G401 (cell line): ENCODE measurements at places on chromosomes 1 and 21.

DNA sequence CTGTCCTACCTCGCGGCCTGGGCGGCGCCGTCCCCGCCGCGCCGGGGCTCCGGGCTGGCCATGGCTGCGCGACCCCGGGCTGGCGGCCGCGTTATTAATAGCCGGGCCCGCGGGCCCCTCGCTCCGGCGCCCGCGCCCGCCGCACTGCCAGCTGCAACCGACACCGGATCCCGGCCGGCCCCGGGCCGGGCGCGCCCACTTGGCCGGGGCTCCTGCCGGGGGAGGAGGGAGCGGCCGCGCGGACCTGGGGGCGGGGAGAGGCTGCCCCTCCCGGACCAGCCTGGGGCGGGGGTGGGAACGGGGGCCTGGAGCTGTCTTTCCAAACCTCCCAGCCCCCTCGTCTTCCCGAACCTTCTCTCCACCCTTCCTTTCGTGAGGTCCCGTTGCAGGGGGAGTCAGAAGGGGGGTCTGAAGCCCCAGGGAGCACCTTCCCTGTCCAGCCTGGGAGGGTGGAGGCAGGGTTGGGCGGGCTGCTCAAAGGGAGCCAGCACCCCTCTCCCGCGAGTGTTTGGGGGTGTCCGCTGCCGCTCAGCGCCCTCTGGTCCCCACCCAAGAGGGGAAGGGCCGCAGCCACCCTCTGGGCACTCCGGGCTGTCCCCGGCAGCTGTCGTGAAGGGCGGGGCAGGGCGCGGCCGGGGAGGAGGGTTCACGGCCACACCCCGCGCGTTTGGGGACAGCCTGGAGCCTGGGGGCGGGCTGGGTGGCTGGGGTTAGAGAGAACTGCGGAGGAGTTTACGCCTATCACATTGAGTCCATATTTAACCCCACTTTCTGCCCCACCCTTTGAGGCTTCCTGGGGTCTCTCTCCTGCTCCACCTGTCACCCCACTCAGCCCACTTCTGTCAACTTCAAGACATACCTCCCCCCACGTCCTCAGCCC is at the start of gene SYNC:
SYNC (minus strand) TSS at position 172 of the 880 bp plus-strand sequence; CDS start at position 62, 110 bp downstream.
- no peak for DNase-seq

GRCh38 chr1:155967341-155968050 is 10.9 kb downstream of the ARHGEF2 start:
- DNase-seq = peak; percentile 62

DNA sequence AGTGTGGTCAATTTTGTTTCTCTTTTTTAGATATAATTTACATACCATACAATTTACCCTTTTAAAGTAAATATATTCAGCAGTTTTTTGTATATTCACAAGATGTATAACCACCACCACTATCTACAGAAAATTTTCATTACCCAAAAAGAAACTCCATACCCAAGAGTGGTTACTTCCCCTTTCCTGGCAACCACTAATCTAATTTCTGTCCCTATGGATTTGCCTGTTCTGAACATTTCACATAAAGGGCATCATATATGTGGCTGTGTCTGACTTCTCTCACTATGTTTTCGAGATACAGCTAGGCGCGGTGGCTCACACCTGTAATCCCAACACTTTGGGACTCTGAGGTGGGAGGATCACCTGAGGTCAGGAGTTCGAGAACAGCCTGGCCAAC is 13.6 kb downstream of the PACC1 start:
- DNase-seq = no peak

DNA sequence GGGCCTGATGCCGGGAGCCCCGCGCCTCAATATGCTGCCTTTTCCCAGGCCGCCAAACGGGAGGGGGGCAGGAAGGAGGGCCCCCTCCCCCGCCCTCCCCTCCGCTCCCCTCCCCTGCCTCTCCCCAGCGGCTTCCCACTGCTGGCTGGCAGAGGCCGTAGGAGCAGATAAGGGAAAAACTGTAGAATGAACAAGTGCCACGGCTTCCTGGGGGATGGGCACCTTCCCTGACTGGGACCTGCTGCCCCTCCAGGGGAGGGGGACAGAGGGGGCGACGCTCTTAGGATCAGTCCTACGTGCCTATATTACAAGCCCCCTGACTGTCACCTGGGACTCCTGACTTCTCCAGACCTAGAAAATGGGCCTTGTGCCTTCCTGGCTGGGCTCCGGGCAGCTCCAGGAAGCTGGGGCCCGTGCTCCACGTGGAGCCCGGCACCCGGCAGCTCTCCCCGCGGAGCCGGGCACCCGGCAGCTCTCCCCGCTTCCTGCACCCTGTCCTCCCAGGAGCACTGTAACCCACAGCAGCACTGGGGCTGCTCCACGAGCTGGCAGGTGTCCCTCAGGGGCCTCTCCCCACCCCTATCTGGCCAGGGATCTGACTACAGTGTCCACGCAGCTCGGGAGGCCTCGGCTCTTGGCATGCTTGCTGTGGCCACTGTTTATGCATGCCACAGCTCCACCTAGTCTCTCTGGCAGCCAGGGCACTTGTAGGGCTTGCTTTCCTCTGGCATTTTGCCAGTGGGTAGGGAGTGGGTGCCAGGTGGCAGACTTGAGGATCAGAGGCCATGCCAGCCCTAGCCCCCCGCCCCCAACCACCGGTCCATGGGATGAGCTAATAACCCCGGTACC is 674 bp upstream of the HES5 start:
- DNase-seq = peak; percentile 54

GRCh38 chr1:208278638-208279037 is 34.5 kb upstream of the PLXNA2 start:
- DNase-seq = no peak

DNA sequence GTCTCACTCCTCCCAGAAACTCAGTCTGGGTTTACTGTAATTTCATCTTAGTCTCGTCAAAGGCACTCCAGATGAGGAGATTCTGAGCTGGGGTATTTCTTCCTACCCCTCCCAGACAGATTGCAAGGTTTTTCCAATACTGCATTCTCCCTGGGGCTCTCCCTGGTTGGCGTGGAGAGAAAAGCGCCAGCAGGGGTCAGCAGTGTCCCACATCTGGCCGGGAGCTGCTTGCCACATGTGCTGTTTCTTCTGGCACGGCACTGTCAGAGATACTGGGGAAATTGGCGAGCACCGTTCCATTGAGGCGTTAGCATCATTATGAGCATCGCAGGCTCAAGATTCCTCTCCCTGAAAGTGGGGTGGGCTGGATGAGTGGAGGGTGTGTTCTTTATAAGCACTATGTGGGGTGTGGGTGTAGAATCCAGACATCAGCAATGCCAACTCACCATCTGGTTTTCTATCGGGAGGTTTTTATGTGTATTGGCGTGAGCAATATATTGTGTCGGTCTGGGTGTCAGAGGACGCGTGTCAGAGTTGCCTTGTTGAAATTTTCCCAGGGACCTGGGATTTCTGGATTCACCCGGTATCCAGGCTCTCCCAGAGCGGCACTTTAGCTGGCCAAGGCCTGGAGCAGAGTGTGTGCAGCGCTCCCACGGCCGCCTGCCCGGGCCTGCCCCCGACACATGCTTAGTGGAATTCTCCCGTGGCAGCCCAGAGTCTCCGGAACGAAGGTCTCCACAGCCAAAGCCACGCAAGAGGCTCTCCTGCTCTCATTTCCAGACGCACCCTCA is 8.0 kb upstream of the NAV1 start:
- DNase-seq = peak; percentile 51

DNA sequence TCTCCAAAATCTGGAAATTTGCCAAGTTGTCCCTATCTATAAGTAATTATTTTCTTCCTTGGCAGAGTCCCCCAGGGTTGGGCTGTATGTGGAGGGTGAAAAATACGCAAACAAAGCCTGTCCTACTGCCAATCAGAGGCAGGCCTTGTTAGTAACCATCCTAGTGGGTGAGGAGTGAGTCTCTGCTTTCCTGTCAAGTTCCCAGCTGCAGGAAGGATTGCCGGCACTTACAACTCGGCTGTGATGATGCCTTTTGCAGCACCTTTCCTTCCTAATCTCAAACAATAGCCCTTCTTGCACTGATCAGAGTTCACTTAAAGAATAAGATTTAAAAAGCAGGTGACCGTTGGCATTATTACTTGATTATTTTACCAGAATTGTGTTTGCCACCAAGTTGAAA is 31.3 kb upstream of the FGGY start:
- no peak for DNase-seq

- no peak for DNase-seq
These were observed 71.5 kb upstream of the RGS2 start for GRCh38 chr1:192737306-192737705.

- DNase-seq = peak; percentile 24
These were observed 14.6 kb upstream of the PKP1 start for GRCh38 chr1:201268604-201269151.

DNA sequence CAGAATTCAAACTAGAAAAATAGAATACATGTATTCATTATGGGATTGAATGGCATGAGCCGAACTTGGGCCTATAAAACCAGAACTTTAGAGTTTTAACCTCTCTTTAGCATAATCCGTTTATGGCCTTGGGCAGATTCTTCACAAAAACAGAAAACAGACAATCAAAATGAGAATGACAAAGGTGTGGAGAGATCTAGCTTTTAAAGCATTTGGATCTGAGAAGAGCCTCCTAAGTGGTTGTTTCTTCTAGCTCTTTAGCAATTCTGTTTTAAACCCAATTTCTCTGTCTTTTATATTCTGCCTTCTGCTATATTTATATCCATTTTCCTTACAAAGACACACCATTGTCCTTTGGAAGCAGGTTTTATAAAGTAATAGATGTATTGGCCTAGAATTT is 160.2 kb downstream of the RPS6KC1 start:
- no peak for DNase-seq

DNA sequence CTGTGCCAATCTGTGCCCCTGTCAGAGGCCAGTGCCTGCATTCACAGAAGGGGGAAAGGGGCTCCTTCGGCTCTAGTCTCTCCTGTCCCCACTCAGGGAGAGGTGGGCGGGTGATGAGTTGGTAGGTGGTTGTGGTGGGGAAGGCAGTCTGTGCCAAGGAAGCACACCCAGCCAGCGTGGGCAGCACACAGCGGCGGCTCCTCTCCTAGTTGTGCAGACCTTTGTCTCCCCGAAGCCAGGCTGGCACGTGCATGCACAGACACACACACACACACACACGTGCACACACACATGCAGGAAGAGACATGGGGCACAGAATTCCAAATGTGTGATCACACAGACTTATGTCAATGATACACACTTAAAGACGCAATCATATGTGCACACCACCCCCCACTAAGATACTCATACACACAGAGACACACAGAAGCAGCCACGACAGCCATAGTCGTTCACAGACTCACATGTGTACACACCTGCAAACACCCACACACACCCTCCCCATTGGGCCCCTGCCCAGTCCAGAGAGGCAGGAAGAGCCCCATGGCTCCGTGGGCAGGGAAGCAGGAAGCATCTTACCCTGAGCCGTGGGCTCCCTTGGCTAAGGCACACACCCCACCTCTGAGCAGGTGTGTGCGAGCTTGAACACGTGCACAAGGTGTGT is 16.4 kb downstream of the RIMS3 start:
- no peak for DNase-seq

DNA sequence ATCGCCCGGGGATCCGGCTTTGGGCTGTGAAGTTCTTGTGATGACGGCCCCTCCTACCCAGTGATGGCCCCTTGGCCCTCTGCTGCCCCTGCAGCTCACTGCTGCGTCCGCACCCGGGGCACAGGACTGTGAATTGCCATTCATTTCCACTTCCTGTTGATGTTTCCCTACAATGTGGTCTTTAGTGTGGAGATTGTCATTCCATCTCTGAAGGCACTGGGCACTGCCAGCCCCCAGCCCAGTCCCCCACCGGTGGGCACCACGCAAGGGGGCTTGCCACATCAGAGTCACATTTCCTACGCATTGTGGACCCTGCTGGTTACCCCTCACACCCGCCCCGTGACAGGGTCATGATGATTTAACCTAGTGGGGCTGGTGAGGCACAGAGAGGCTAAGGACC is 2.5 kb upstream of the MX2 start:
- DNase-seq = no peak

DNA sequence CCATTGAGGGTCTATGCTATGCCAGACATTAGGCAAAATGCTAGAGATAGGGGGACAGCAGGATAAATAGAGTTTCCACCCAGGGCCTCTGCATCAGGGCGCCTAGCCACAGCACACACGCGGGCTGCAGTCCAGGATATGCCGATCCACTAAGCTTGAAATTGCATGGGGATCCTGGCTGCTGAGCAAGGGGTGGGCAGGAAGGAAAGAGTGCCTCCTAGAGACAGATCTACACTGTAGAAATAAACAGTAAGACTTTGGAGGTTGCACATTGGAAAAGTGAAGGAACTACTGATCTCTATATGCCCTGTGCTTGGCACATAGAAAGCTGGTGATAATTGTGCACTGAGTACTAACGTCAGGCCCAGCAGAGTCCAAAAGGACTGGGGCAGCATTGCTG is 411.1 kb downstream of the PRDM2 start:
- DNase-seq = no peak

DNA sequence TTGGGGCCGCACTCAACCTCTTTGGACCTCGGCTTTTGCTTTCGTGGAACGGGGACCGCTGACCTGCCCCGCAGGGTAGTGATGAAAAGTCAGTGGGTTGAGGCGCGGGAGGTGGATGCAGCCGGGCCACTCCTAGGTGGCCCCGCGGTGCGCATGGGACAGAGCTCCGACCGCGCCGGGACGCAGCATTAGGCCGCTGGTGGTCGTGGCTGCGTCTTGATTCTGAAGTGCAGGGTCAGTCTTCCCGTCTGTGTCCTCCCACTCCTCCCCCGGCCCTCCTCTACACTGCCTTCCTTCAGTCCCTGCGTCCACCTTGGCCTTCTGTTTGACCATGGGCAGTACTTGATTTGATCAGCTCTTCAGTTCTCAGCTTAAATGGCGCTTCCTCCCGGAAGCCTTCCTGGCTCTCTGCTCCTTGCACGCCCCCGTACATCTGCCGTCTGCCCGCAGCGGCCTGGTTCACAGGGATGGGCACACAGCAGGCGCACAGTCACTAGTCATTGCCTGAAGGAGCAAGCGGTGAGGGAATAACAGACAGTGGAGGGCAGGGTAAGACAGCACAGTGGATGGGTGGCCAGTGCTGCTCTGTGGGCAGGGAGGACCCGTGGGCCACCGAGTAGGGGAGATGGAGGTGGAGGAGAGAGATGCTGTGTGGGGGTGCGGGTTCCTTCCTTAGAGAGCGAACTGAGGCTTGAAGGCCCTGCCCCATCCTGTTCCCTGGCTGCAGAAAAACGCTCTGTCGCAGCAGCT is 633 bp downstream of the THEMIS2 start:
- DNase-seq = no peak

- DNase-seq = no peak
These were observed 363.6 kb downstream of the PBX1 start for GRCh38 chr1:164922585-164922984.

GRCh38 chr21:36663033-36663855 is 35.7 kb upstream of the SIM2 start:
- DNase-seq = no peak

- DNase-seq = peak; percentile 26
These were observed 3.0 kb downstream of the ITLN2 start for GRCh38 chr1:160951443-160952128.

GRCh38 chr1:68378296-68379084 is 71.3 kb downstream of the RPE65 start:
- DNase-seq = no peak

GRCh38 chr1:170198090-170198489 is 52.3 kb downstream of the NTMT2 start:
- DNase-seq = no peak

- DNase-seq = no peak
These were observed 121.7 kb downstream of the ADGRL4 start for GRCh38 chr1:78884685-78885452.
